ENCODE measurements at places on chromosomes 5 and 9.

- DNase-seq = no peak
Measured at GRCh38 chr5:169933127-169933526, 47.2 kb downstream of the INSYN2B start.

GRCh38 chr9:114000063-114000454 lies 78.0 kb downstream of the AMBP start:
- DNase-seq = no peak

GRCh38 chr5:180313677-180314505 lies 22.0 kb upstream of the MAPK9 start:
- DNase-seq = peak; percentile 79

DNA sequence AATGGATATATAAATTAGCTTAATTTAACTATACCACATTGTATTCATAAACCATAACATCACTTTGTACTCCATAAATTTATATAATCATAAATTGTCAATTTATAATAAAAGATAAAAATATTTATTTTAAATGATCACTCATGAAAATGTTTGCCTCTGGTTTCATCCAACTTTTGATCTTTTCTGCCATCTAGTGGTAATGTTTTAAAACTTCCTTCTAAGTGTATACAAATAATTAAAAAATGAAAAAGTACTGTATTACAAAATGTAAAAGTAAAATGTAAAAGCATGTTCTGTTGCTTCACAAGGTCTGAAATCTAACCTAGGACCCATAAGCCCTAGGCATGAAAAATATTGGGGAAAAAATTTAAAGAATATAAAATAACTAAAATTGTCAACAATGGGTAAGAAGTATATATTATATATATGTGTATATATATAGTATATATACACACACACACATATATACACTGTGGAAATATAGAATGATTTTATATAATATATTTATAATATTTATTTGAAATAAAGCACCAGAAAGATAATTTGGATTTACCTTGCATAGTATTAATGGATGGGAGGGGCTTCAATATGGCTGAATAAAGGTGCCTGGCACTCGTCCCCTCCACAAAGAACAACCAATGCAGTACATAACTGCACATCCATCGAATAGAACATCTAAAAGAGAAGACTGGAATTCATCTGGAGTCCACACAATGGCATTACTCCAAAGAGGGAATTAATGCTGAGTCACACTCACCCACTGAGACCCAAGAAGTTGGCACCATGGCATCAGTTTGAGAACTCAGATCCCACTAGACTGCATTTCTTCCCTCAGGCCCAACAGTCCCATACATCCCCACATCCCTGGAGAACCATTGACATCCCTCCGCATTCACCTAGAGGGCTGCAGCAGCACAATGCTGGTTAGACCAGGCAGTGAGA lies 32.5 kb downstream of the ANXA1 start:
- peak; percentile 0 for DNase-seq

- DNase-seq = no peak
Measured at GRCh38 chr9:97808415-97808814, 44.6 kb upstream of the FOXE1 start.

- no peak for DNase-seq
Measured at GRCh38 chr9:30411571-30411970, 1972.9 kb upstream of the ACO1 start.

- no peak for DNase-seq
Measured at GRCh38 chr9:38434365-38434764, 10.1 kb upstream of the IGFBPL1 start.

GRCh38 chr5:118544887-118545449 lies 443.4 kb downstream of the DTWD2 start:
- DNase-seq = no peak

- DNase-seq = no peak
Measured at GRCh38 chr5:131224387-131225201, 39.3 kb upstream of the CDC42SE2 start.

DNA sequence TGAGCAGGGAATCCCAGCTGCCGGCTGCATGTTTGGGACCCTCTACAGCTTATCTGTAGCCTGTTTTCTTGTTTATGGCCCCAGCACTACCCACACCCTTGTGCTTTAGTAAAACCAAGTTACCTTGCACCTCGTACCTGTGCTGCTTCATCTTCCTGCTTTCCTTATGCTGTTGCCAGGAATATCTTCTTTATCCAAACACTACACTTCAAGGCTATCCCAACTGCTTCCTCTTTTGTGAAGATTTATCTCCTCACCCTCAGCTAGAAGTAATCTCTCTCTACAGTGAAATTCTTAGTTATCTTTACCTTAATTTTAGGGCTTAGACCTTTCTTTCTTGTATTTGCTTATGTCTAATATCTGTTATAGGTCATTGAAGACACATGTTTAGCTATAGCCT lies 171.1 kb downstream of the KDM4C start:
- no peak for DNase-seq

DNA sequence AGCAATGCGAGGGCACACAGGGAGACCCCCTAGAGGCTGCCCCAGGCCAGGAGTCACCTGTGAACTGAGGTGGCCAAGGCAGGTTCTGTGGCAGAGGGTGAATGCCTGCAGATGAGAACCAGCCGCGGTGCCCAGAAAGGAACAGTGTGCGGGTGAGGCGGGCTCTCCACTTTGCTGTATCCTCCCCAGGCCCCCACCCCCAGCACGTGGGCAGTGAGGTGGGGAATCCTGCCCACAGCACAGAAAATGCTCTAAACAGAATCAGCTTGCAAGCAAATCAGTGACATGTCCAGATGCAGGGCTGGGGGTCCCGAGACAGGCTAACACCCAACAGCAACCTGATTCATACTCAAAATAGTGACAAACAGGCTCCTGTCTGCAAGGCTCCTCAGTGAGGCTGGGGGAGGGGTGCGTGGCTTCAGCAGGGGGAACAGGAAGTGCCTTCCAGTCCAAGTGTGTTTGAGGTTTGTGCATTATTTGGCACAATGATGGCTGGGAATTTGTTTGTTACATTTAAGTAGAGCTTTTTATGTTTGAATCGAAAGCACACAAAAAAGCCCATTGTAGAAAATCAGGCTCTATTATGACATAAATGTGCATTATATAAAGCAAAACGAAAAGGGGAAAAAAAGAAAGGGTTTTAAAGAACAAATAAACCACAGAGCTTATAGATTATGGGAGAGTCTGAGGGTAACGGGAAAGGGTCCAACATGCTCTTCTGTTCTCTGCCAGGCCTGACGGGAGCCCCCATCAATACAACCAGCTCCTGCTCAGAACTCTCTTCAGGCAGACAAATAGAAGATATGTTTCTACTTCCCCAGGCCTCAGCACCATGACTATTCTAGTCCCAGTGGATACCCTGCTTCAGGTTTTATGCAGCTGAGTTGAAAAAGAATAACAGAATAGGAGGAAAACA lies 201.3 kb downstream of the HSD17B3 start:
- no peak for DNase-seq

DNA sequence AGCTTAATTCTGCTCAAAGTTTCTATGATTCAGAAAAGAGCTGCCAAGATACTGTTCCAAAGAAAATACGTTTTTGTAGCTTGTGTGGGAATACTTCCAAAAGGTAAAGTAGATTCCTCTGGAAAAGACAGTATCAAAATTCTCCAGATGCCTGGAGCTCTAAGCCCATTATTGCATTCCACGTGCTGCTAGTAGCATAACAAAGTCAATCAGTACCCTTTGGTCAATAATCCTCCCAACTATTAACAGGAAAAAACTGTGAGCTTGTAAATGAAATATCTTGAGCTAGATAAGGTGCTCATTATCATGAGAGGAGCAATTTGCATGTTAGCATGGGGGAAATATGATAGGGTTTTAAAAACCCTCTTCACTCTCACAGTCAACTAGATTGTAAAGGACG lies 229.5 kb upstream of the TYRP1 start:
- no peak for DNase-seq

GRCh38 chr5:57225553-57225952 lies 51.7 kb downstream of the GPBP1 start:
- DNase-seq = no peak

DNA sequence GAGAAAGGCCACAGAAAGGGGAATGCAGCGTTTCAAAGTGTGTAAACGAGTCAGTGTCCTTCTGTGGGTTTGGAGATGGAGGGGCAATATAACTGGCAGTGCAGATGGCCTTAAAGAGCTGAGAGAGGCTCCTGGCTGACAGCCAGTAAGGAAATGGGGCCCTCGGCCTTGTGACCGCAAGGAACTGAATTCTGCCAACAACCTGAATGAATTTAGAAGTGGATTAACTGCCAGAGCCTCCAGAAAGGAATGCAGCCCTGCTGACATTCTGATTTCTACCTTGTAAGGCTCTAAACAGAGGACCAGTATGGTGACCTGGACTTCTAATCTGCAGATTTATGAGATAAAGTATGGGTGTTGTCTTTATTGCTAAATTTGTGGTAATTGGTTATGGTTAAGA lies 17.5 kb upstream of the NREP start:
- no peak for DNase-seq

GRCh38 chr5:151721812-151722391 lies 35.2 kb upstream of the SPARC start:
- no peak for DNase-seq

- DNase-seq = no peak
Measured at GRCh38 chr9:5562806-5563416, 52.6 kb downstream of the PDCD1LG2 start.

DNA sequence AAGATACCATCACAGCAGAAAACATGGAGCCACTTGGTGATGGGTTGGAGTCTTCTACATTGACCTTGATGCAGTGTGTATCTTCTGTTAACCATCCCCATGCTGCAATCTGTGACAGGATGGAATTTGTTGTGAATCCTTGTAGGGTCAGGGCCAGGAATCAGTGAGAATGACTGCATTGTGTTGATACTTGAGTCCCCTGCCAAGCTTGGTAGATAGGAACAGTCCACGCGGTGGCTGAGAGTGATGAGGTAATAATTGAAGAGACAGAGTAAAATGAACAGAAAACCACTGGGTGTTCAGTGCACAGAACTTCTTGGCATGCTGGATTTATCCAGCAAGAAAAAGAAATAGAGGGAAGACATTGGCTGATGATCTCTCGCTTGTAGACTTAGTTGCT lies 217.5 kb downstream of the MAN2A1 start:
- DNase-seq = no peak
